Bladder microvascular endothelial cell (primary cell): ENCODE measurements at places on chromosomes 5 and 9. TPM values are rescaled to one million over a fixed set of nuclear protein-coding genes. Genes with fewer than 3 reads are reported as not detected.

The ACTL7A gene
- not detected in 2 replicates for total RNA-seq

The SUSD3 gene
- total RNA-seq, result 0.16 TPM in 1 of 2 replicates, not detected in the other

The TAF11L10 gene
- total RNA-seq, result not detected in 2 replicates

The SNCB gene
- 0.16 and 1.1 TPM in 2 replicates for total RNA-seq
